Forelimb muscle (tissue), 1 donor: ENCODE measurements at places on chromosomes 2 and 18. TPM values are rescaled to one million over a fixed set of nuclear protein-coding genes. Genes with fewer than 3 reads are reported as not detected.

DNA sequence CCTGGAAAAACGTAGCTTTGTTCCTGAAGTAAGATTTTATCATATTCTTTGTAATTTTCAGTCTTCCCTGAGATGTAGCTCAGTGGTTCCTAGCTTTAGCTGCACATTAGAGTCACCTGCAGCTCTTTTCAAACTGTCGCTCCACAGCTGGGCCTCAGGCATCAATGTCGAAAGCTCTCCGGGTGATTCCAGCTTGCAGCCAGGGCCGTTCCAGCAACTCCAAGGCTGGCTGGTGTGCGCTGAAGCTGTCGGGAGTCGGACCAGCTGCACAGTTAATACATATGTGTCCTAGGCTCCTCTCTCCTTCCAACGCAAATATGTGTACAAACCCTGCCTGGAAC, 609 bp upstream of the ZNF2 start:
- DNase-seq = no peak

DNA sequence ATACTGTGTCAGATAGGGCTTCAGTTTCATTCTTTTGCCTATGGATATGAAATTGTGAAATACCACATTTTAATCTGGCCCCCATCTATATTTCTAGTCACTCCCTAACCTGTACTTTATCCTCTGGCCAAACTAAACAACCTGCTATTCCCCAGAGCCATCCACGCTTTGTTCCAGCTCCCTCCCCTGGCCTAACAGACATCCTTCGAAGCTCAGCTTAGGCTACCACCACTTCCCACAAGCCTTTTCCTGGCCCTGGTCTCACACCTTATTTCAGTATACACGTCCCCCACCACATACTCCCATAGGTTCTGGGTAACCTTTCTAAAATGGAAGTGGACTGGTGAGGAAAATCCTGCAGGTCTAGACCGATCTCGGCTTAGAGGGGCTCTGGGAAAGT, 55.4 kb downstream of the MAP4K3 start:
- no peak for DNase-seq

DNA sequence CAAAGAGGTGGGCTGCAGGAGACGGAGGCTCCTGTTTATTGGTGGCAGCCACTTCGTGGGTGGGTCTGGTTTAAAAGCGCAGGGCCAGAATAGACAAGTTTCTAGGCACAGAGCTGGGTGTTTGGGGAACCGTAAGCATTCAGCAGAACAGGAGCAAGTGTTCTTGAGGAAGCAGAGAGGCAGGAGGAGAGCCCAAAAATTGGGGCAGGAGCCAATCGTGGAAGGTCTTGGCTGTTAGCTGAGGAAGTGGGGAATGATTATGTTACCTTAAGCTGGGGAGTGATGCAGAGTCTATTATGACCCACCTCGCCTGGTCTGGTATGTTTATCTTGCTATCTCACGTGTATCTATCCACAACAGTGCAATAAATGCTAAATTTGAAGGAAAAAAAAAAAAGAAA, 64.3 kb upstream of the ATL2 start:
- DNase-seq = no peak

GRCh38 chr2:164890544-164890943, 48.9 kb upstream of the COBLL1 start:
- DNase-seq = no peak

DNA sequence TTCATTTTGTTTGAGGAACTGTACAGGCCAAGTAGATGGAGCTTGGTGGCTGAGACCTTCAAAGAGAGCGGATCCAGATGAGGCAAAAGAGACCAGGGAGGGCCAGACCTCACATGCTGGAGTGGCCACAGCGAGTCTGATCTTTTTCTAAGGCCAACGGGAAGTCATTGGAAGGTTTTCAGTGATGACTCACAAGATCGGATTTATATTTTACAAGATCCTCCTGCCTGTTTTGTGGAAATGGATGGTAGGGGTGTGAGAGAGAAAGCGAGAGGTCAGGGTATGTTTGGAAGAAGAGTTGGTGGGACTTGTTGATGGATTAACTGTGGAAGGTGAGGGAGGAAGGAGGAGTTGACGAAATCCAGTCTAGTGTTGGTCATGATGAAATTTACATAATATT, 44.6 kb upstream of the TUBA3D start:
- DNase-seq = no peak

Gene PLGLB2
- not detected for polyA plus RNA-seq

Gene CABLES1
- polyA plus RNA-seq = 5.3 TPM
